ENCODE measurements at places on chromosomes 5 and 9.
A peak's percentile ranks its signal among the peaks of the same experiment; 100 is the strongest.

- H3K4me3 ChIP-seq: peak overlapping the region; percentile 61
- DNase-seq: peak; percentile 100
- peak overlapping the region; percentile 98 for H3K27ac ChIP-seq
- H3K36me3 ChIP-seq: peaks cover 87% of the 10 kb centered on the region
- peaks cover 46% of the 10 kb centered on the region for H3K4me1 ChIP-seq
These were observed 53.0 kb downstream of the ERGIC1 start for GRCh38 chr5:172886974-172887501.

DNA sequence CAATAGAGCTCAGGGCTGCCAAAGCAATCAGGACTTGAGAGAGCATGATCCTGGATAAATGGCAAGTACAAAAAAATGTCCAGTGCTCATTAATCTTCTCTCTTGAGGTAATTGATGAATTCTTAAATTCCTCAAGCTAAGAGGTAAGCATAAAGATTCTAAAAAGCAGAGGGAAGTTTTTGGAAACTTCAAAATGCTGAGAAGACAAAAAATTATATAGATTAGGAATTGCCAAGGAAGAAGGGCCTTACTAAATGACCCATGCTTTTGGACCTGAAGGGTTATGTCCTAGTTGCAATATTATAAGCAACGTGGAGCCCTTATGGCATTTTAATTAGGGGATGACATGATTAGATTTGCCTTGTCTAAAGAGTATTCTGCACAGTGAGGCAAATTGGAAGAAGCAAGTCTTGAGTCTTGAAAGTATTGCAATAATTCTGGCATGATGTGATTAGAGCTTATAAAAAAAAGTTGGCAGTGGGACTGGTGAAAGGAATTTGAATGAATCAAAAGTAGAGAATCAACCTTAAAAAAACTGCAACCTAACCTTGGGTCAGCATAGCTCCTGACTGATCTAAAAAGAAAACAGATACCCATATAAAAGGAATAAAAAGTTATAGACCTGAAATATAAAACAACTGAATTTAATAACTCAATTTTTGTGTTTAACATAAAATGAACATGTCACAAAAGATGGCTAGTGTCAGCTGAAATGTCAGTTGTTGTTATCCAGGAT lies 323.8 kb upstream of the ARRDC3 start:
- peaks cover 36% of the 10 kb centered on the region for H3K27me3 ChIP-seq
- H3K4me1 ChIP-seq: no peaks in the 10 kb centered on the region
- H3K36me3 ChIP-seq: no peaks in the 10 kb centered on the region
- no peak overlapping the region for H3K4me3 ChIP-seq

- H3K27ac ChIP-seq: peak overlapping the region; percentile 83
- DNase-seq: peak; percentile 43
- H3K27me3 ChIP-seq: no peaks in the 10 kb centered on the region
- peaks cover 28% of the 10 kb centered on the region for H3K4me1 ChIP-seq
These were observed 111.7 kb downstream of the ESM1 start for GRCh38 chr5:54873691-54874090.

DNA sequence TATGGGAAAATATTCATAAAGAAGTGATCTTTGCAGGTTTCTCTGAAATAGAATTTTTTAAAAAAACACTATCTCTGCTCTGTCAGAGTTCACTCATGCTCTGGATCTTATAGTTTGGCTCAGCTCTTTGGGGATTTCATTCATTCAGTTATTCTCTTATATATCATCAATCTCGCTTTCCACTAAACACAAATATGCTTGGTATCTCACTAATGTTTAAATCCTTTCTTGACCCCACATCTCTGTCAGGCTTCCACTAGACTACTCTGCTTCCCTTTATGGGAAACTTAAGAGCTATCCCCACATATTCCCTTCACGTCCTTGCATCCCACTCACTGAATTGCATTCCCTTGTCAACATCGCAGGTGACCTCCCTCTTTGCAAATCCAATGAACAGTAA lies 396.1 kb downstream of the ENC1 start:
- H3K4me3 ChIP-seq: no peak overlapping the region
- DNase-seq: no peak
- no peaks in the 10 kb centered on the region for H3K27me3 ChIP-seq
- H3K36me3 ChIP-seq: no peaks in the 10 kb centered on the region

- H3K27ac ChIP-seq: no peak overlapping the region
- H3K36me3 ChIP-seq: no peaks in the 10 kb centered on the region
- no peak overlapping the region for H3K4me3 ChIP-seq
- H3K27me3 ChIP-seq: no peaks in the 10 kb centered on the region
These were observed 314.7 kb downstream of the PRR16 start for GRCh38 chr5:120778491-120779484.

DNA sequence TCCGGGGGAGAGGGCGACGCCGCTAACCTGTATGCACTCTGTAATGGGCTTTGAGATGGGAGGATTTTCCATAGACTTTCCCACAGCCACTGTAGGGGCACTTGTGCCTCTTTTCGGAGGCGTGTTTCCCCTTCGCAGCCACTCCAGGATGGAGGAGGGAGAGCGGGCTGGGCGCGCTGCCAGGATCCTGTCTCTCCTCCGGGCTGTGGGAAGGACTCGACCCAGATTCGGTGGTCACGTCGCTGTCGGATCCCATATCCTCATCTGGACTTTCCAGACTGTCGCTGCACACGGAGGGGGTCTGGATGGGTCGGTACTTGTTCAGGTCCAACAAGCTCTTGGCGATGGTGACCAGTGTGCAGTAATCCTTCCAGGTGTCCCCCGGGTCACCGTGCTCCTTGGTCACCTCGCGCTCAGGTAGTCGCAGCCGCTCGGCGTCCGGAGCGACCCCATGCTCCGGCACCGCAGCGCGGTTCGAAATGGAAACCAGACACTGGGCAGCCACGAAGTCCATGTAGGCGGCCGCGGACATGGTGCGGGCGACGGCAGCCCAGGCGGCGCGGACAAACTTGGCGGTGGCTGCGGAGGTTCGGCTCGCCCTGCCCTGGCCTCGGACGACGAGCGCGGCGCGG lies 1.5 kb downstream of the KLF9 start:
- no peaks in the 10 kb centered on the region for H3K27me3 ChIP-seq
- DNase-seq: peak; percentile 72
- H3K36me3 ChIP-seq: peaks cover 6% of the 10 kb centered on the region
- H3K4me1 ChIP-seq: peaks cover 19% of the 10 kb centered on the region
- peak overlapping the region; percentile 98 for H3K4me3 ChIP-seq
- H3K27ac ChIP-seq: peak overlapping the region; percentile 99

DNA sequence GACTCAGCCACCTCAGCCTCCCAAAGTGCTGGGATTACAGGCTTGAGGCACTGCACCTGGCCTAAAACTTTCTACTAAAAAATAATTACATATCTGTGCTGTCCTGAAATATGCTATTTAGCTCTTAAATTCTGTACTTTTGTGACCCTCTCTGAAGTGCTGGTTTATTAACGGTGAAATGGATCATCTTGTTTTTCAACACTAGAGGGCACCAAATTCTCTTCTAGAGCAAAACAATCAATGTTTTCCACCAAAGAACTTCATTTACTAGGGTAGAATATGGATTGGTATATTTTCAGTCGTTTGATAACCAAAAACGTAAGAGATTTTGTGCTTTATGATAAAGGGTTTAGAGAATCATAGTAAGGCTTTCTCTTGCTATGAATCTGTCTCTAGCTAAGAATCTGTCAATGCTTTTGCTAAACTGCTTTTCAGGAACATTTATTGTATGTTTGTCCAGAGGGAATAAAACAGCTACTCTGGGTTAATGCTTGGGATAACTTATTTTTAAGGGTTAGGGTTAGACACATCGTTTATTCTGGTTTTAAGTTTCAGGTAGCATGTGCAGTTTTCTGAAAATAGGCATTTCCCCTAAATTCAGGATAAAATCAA lies 63.6 kb downstream of the RNF180 start:
- H3K27ac ChIP-seq: no peak overlapping the region
- H3K4me1 ChIP-seq: no peaks in the 10 kb centered on the region
- DNase-seq: peak; percentile 49
- H3K36me3 ChIP-seq: no peaks in the 10 kb centered on the region
- H3K27me3 ChIP-seq: no peaks in the 10 kb centered on the region

DNA sequence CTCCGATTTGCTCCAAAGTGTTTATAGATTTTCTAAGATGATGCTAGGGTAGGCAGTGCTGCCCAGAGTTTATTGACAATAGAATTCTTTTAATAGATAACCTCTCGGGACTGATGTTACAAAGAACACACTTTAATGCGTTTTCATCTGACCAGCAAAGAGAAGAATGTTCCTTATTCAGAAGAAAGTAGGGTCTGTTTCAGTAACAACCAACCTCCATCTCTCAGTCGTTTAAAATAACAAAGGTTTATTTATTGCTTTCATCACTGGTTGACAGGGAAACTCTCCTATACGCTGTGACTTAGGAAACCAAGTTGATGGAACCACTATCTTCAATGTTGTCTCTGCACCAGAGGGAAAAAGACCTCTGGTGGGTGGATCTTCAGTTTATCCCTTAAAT lies 55.1 kb upstream of the PAPPA start:
- no peak for DNase-seq
- H3K4me3 ChIP-seq: no peak overlapping the region
- no peaks in the 10 kb centered on the region for H3K27me3 ChIP-seq
- peaks cover 49% of the 10 kb centered on the region for H3K4me1 ChIP-seq

GRCh38 chr5:157303667-157304327 lies 37.9 kb downstream of the CYFIP2 start:
- H3K4me3 ChIP-seq: no peak overlapping the region
- DNase-seq: no peak
- no peaks in the 10 kb centered on the region for H3K27me3 ChIP-seq
- no peaks in the 10 kb centered on the region for H3K4me1 ChIP-seq

GRCh38 chr5:43286623-43287022 lies 26.6 kb downstream of the HMGCS1 start:
- no peak overlapping the region for H3K4me3 ChIP-seq
- peaks cover 45% of the 10 kb centered on the region for H3K36me3 ChIP-seq
- H3K27me3 ChIP-seq: no peaks in the 10 kb centered on the region
- H3K27ac ChIP-seq: no peak overlapping the region
- no peak for DNase-seq

Data from MCF 10A (cell line).